NCI-H1417 treated with DMSO at 0.1 percent for 48 hours (cell line): ENCODE measurements at places on chromosomes 6 and 20.

- no peak for DNase-seq
Measured at GRCh38 chr6:147438758-147439528, 69.5 kb upstream of the SAMD5 start.

GRCh38 chr20:19428324-19428723 is 215.9 kb downstream of the SLC24A3 start:
- no peak for DNase-seq

DNA sequence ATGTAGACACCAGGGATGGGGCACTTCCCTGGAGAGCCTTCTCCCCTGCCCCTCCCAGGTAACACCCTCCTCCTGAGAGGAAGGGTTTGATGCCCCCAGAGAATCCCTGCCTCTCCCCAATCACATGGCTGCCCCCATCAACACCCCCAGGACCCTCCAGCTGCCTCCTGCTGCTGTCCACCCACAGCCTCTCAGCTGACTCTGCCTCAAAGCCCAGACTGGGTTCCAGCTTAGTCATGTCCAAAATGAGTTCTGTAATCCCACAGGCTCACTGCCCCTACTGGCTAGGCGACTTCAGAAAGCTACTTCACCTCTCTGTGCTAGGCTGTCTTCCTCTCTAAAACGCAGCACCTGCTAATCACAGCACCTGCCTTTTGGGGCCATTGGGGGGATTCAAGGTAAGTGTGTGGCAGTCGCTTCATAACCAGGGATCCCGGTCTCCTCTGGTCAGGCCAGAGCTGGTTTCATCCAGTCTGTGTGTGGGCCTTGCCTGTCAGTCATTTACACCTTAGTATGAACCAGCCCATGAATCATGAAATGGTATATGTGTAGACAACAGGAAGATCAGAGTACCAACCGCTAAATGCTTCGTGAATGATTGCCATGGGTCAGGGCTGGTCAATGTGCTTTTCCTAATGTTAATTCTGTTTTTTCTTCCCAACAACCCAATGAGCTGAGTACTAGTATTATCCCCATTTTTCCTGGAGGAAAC is 40.4 kb downstream of the TFEB start:
- no peak for DNase-seq

GRCh38 chr20:54058420-54059139 is 11.8 kb downstream of the BCAS1 start:
- no peak for DNase-seq

- no peak for DNase-seq
Measured at GRCh38 chr6:91634791-91635190, 1047.9 kb upstream of the MAP3K7 start.
